ENCODE measurements at places on chromosomes 16 and 17.

DNA sequence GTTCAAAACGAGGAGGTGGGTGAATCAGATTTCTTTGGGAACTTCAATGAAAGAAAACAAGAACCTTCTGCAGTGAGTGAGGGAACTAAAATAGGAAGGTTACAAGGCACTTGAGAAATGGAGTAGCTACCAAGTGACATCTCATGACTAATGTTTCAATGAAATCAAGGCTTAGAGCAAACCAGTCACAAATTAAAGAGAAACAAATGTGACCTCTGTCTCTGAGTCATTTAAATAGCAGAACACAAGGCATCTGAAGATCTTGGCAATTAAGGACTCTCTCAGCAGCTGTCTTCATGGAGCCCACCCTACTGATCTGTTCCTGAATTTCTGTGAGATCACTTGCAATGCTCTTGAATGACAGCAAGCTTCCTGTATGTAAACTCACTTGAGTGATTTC is 109.5 kb downstream of the CDH11 start:
- no peak for DNase-seq

DNA sequence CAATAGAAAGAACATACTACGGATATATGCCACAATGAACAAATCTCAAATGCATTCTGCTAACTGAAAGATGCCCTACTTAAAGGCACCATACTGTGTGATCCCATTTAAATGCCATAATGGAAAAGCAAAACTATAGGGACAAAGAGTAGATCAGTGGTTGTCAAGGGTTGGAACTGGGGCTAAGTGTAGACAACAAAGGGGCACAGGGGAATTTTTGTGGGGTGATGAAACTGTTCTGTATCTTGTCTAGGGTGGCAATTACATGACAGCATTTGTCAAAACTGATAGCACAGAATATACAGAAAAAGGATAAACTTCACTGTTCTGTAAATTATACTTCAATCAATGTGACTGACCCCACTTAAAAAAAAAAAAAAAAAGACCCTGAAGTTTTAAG is 17.7 kb downstream of the GFOD2 start:
- no peak for DNase-seq

GRCh38 chr17:34015253-34015652 is 239.8 kb upstream of the CCL2 start:
- DNase-seq, result no peak

- no peak for DNase-seq
Observed at GRCh38 chr17:17036524-17036998, 5.7 kb upstream of the MPRIP start.

DNA sequence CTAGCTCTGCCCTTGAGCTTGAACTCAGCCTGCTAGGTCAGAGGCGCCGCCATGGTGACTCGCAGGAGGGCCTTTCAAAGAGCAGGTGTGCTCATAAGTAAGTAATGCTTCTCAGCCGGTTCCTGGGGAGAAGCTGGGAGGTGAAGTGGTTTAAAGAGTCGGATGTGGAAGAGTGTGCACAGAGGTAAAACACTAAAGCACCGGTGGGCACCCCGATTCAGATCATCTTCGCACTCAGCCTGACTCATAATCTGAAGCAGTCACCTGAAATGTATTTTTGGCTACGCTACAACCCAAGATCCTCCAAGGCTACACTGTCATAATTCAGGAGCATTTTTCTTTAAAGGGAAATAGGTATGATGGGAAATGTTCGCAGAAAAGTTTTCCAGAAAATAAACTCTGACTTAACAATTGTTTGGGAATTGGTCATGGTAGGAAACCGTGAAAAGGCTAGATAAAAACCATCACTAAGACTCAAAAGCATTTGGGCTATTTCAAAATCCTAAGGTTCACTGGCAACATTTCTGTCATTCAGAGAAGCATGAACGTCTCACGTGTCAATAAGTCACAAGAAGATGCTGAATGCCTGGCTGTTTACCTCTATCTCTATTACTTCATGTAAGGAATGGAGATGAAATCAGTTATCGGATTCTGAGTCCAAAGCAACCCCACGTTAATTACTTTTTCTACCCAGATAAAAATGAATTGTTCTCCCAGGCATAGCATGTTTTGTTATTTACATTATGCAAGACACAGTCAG is 17.8 kb downstream of the CDH8 start:
- no peak for DNase-seq

Measured in effector memory CD4-positive, alpha-beta T cell (primary cell).